Activated naive CD4-positive, alpha-beta T cell (primary cell): ENCODE measurements at places on chromosomes 11 and 22.

DNA sequence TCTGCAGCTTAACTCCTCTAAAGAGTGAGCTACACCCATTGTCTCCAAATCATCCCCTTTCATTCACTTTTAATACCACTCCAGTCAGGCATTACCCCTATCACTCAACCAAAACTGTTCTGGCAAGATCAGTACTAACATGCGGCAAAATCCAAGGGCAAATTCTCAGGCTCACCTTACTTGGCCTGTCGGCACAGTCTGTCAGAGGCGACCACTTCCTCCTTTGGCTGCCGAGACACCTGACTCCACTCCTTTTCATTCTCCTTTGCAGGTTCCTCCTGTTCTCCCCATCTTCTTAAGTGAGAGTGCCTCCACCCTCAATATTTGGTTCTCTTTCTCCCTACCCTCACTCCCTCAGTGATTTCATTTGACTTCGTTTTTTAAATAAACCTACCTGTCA lies 4.2 kb downstream of the C11orf91 start:
- DNase-seq: no peak

DNA sequence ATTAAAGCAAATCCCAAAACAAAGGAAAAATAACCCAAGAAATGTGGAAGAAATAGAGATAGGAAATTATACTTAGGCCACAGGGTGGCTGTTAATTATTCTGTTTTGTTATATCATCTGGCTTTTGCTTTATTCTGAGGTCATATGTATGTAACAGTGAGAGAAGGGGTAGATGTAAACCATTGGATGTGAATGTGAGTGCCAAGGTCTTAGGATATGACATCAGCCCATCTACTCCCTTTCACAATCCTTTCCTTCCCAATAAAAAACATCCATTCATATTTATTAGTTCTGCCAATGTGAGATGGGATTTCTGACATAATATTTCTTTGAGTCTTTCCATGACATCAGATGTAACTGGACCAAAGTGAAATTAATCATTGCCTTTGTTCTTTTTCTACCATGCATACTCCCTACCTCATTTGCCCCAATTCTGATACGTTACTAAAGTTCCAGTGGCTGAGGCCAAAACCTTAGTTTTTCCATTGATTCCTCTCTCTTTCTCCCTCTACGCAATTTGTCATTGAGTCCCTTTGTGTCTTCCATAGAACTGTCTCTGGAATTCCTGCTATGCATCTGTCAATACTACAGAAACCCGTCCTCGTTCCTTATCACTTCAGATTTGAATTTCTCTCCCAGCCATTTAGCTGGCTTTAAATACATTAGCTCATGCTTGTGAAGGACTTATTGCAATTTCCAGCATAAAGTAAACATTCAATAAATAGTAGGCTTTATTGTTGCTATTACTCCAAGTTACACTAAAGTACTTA lies 170.3 kb downstream of the ARHGAP42 start:
- no peak for DNase-seq

- no peak for DNase-seq
Observed at GRCh38 chr11:30553521-30554110, 32.5 kb downstream of the MPPED2 start.

- DNase-seq: no peak
Observed at GRCh38 chr11:61158691-61159381, 2.4 kb downstream of the VPS37C start.

GRCh38 chr11:2311353-2312133 lies 9.7 kb downstream of the TSPAN32 start:
- DNase-seq: no peak

DNA sequence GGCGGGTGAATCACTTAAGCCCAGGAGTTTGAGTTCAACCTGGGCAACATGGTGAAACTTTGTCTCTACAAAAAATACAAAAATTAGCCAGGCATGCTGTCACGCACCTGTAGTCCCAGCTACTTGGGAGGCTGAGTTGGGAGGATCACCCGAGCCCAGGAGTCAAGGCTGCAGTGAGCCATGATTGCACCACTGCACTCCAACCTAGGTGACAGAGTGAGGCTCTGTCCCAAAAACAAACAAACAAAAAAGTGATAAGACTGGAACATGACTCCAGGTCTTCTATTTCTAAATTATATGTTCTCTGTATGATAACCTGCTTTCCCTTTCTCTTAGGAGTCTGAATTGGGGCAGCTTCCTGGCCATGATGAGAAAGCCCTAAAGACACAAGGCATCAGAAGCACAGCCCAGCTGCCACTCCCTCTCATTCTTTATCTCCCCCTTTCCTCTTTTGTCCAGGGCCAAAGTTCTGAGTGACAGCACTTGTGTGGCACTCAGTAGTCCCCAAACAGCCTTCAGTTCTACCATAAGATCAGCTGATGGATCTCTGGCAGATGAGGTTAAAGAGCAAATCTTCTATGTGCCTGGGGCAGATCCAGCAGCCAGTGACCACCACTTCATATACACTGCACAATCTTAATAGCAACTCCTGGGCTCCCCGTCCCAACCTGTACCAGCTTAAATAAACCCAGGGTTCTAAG lies 136.0 kb downstream of the C11orf58 start:
- DNase-seq: no peak

DNA sequence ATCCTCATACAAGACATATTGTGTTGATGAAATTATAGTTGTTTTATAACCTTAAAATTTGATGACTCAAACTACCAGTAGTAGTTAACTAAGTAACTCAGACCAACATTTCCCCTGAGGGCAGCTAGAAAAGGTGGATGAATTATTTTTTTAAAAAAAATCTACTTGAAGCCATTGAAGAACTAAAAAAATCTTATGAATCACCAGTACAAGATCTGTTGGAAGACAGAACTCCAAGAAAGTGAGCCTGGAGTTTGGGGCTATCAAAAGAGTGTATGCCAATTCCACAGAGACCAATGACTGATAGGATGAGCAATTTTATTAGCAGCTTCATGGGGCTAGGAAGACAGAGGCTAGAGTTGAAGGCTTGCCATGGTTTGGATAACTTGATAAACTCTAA lies 72.4 kb downstream of the CYP2R1 start:
- DNase-seq: no peak

GRCh38 chr11:95014184-95014821 lies 10.8 kb upstream of the KDM4E start:
- DNase-seq: no peak

- no peak for DNase-seq
Observed at GRCh38 chr11:62306227-62306626, 7.4 kb upstream of the SCGB1D4 start.

DNA sequence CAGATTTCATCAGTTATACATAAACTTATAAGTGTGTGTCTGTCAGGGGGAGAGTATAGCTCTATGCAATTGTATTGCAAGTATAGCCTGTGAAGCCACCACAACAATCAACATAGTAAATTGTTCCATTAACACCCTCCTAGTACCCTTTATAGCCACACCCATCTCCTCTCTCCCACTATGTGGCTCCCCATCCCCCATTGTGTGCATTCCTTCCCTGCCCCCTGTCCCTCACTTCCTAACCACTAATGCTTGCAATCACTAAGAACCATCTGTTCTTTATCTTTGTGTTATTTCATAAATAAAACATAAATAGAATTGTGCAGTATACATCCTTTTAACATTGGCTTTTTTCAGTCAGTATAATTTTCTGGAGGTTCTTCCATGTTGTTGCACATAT lies 83.1 kb upstream of the SLC5A12 start:
- DNase-seq: no peak

DNA sequence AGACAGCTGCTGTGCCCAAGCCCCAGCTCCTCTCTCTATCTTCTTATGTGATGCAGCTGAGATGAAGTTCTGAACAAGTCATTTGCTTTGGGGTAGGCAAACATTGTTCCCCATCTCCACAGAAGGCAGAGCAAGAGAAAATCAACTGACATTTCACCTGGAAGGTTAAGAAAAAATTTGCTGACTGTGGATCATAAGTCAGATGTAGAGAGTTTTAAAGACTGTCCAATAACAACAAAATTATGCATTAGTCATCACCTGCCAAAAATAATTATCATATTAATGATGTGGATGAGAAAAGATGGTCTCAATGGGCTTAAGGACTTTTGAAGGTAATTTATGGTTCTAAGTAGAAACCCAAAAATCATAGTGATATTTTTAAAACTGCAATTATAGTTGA lies 59.2 kb downstream of the KCNJ1 start:
- no peak for DNase-seq

- DNase-seq: no peak
Observed at GRCh38 chr11:88594274-88594950, 256.9 kb upstream of the CTSC start.

DNA sequence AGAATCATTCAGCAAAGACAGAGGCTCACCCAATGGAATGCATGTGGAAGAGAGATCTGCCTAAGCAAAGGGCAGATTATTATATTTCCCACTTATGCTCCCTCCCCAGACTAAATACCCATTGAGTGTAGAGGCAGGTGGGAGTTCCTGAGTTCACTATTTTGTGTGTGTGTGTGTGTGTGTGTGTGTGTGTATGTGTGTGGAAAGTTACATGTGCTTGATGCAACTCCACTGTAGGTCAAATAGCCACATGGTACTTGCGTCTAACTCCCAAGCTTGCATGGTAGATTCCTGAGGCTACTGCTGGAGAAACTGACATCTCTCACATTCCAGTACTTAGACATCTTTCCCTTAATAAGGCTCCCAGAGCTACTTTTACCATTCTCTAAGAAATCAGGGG lies 3.4 kb upstream of the COPB1 start:
- no peak for DNase-seq

DNA sequence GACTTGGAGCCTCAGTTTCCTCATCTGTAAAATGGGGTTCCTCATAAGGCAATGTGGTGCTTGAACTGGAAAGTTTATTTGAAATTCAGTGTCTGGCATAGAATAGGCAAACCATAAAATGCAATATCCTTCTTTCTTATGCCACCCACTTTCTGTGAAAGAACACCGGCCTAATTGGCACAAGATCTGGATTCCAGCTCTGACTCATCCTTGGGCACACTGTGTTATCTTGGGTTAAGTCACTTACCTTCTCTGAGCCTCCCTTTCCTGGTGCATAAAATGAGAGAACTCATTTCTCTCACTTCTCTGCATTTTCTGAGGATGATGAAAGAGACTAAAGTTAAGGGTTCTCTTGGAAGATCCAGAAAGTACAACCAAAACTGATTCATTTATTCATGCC lies 5.1 kb downstream of the INSC start:
- no peak for DNase-seq

DNA sequence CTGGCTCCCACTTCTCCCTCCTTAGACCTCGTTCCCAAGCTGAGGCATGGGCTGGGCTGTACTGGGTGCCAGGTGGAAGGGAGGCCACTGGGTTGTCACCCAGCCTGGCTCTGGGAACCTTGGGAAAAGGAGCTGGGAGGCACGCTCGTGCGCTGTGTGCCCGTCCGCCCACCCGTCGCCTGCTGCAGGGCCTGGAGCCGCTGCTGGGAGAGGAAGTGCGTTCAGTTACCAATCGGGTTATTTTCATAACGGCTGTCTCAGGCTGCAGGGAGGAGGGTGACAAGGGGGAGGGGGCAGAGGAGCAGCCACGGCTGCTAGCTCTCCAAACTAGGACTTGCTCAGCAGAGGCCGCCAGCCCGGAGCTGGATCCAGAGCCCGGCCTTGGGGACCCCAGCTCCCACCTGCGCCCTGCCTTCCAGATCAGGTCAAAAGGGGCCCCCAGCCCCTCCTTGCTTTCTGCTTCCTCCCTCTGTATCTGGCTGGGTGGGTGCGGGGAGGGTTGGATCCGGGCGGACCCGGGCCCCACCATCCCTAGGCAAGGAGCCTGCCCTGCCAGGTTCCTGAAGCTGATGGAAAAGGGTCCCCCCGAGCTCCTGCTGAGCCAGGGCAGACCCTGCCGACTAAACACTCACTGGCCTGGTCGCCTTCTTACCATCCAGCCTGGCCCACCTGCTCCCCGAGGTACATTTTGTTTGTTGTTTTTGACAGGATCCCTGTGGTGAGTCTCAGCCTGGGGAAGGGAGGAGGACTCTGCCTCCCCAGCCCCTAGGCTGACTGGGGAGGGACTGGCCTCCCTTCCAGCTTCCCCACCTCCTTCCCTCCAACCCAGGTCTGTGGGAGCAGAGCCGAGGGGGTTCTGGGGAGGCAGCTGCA lies 14.3 kb downstream of the DGKZ start:
- no peak for DNase-seq

DNA sequence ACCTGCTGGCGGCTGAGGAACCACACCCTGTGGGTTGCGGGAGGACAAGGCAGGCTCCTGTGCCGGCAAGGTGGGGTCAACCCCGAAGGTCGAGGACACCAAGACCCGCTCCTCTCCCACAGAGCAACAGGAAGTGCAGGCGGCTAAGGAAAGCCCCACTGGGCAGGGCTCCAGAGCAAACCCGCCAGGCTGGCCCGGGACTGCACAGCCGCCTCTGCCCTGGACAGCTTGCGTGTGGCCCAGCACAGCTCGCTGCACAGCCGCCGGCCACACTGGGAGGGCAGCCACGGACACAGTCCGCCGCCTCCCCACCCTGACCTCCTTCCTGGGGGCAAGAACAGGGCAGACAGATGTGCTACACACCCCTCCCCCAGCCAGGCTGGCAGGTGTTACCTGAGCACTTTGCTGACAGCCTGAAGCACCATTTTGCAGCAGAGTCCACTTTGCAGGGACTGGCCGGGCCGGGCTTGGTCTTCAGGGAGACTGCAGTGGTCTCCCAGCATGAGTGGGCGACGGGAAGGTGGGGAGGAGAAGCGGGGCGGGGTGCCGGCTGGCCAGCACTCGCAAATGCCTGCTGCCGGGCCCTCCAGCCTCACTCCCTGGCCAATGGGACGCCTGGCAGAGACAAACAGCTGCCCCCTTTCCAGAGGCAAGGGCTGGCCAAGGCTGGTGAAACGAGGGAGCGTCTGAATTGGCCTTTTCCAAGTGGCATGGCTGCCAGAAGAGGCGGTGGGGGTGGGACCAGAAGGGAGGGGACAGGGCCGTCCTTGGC lies at the start of gene MOB2:
Gene MOB2, minus strand, starts transcription at position 726 of the 772 bp plus-strand sequence. Its CDS starts 223 bp downstream, at position 503.
- DNase-seq: no peak

DNA sequence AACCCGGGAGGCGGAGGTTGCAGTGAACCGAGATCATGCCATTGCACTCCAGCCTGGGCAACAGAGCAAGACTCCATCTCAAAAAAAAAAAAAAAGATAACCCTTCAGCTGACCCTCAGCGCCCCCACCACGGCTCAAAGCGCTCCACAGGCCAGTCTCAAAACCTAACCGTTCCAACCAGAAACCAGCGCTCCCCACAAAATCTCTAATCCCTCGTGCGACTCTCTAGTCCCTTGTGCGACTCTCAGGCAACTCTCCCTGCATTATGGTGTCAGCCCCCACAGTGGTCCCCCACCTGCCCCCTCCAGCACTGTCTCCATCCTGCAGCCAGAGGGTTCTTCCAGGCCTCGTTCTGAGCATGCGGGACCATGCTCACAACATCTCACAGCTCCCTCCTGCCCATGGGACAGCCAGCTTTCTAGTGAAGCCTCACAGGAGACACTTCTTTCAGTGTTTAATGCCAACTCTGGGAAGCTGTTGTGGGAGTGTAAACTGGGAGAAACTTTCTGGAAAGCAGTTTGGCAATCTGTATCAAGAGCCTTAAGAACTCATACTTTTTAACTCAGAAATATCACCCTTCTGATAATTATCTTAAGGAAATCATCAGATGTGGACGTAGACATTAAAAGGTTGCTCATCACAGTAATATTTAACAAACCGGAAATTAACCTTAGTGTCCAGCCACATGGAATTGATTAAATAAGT lies 4.2 kb upstream of the RASGRP2 start:
- no peak for DNase-seq
